ENCODE measurements at places on chromosomes 6 and 20.

- no peak for DNase-seq
Measured at GRCh38 chr20:57891014-57891413, 181.2 kb upstream of the PMEPA1 start.

GRCh38 chr6:136526196-136526930, 23.9 kb downstream of the MAP7 start:
- DNase-seq = peak; percentile 72

- DNase-seq = no peak
Measured at GRCh38 chr6:3805448-3806123, 43.6 kb upstream of the FAM50B start.

DNA sequence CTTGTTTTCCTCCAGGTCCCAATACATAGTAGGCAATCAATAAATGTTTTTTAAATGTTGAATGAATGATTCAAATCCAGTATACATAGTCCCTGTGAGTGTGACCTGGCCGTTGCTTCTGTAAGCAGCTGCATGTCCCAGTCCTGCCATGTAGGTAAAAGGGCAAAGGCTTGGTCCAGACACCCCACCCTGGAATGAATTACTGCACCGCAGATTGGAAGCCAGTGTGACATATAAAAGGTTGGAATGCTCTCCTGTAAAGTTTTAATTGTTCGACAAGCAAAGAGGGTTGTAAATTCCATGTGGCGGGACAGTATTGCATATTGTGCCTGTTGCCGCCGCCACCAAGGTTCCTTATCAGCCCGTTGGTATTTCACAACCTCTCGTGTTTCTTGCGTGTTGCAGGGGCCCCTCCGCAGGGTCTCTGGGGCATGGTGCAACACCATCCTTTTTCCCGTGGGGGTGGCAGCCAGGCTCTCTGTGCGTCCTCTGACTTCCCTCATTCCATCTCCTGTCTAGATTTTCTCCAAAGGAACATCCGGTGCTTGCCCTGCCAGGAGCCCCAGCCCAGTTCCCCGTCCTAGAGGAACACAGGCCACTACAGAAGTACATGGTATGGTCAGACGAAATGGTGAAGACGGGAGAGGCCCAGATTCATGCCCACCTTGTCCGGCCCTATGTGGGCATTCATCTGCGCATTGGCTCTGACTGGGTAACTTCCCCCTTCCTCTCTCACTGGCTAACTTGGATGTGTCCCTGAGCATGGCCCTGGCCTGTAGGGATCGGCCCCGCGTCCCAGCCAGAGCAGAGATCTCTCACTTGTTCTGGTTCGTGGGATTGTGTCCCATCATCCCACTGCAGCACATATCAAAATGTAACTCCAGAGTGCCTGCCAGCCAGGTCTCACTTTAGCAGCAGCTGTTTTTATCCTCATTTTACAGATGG, 20.3 kb downstream of the POFUT1 start:
- DNase-seq = no peak

GRCh38 chr20:24469116-24469893, at the start of gene SYNDIG1:
TSS of gene SYNDIG1 (plus strand) at chr20:24469629. CDS start at chr20:24543098, 73,469 bp downstream.
- DNase-seq = peak; percentile 73

Measured in WTC11 (cell line).